Sciatic nerve (tissue), 2 donors: ENCODE measurements at places on chromosomes 1 and 21. TPM values are rescaled to one million over a fixed set of nuclear protein-coding genes. Genes with fewer than 3 reads are reported as not detected.

GRCh38 chr21:28299946-28300345 lies 692.7 kb downstream of the LTN1 start:
- no peak for DNase-seq

GRCh38 chr1:70426154-70427131 lies 15.4 kb downstream of the CTH start:
- DNase-seq, result no peak

DNA sequence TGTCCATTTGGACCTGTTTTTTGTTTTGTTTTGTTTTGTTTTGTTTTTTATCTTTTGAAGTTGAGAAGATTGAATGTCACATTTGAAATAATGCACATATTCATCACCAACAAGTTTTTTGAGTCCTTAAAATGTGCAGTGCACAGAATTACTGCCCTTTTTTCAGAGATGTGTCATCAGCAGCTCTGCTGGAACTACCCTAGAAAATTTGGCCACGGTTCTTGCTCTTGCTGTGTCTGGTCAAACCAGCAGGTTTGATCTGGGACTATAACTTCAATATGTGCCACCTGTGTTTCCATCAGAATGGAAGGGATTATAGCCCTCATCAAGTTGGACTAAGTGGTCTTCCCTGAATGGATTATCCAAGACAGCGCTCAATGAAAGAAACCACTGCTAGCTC lies 24.1 kb upstream of the CNN3 start:
- no peak for DNase-seq

GRCh38 chr1:47870480-47870879 lies 126.7 kb downstream of the TRABD2B start:
- DNase-seq, result no peak

- DNase-seq, result no peak
Measured at GRCh38 chr1:28249866-28250295, 9.4 kb upstream of the SESN2 start.

DNA sequence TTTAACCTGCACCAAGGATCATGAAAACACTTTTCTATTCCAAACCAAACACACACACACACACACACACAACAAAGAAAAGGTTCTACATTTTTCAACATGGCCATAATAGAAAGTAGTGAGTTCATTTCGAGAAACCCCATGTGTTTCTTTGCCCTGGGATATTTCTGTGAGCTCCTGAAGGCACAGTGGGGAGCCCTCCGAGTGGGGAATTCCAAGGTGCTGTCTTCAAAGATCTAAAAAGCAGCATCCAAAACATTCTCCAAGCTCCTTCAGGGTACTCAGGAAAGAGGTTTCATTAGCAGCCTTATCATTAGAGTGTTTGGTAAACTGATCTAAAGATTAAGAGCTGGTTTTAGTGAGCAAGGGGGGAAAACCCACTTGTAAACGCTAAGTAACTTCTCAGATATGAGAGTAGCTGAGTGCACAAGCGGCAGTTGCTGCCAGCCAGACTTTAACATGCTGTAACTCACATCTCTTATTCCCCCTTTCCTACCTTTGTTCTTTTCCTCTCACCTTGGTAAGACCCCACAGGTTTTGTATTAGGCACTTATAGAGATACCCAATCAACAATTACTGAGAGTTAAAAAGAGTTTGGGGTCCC lies 38.3 kb downstream of the ZC3H11B start:
- DNase-seq, result no peak

GRCh38 chr1:93773049-93773838 lies 91.6 kb upstream of the BCAR3 start:
- no peak for DNase-seq

DNA sequence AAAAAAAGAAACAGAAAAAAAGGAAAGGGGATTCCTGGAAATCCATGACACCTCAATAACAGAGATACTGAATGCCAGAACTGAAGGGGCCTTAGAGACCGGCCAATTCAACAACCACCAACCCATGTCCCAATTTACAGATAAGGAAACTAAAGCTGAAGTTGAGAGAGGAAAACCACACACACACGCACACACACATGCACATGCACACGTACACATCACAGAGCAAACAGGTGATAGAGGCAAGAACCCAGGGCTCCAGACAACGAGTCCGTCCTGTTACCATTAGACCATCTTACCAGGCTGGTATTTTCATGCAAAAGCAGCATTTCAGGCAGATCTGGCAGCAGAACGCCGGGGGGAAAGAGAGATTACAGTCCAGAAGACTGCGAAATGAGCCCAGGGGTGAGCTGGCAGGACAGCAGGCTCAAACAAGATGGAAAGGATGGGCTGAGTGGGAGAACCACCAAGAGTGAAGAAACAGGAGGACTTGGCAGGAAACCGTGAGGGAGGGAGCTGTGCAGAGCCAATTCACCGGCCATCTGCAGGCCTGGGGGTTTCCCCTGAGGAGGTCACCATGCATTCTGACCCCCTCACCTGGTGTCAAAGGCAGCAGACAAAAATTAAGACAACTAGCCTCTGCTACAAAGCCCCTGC lies 43.5 kb downstream of the PAFAH2 start:
- DNase-seq, result no peak

- DNase-seq, result no peak
Measured at GRCh38 chr1:246790833-246791232, 66.6 kb downstream of the SCCPDH start.

DNA sequence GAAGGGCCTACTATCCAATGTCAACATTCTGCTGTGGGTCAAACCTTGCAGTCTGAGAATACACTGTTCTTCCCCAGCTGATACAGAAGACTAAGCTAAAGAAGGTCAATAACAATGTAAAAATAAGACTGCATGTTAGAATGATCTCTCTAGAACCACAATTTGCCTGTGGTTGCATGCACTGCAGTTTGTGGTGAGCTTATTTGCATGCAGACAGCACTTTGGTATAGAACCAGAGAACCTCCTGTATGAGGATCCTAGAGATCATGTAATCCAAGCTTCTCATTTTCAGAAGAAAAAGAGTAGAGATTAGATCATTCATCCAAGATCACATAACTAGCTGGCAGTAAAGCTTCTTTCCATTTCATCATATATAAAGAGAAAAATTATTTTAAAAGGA lies 15.8 kb downstream of the SYNJ1 start:
- DNase-seq, result no peak

DNA sequence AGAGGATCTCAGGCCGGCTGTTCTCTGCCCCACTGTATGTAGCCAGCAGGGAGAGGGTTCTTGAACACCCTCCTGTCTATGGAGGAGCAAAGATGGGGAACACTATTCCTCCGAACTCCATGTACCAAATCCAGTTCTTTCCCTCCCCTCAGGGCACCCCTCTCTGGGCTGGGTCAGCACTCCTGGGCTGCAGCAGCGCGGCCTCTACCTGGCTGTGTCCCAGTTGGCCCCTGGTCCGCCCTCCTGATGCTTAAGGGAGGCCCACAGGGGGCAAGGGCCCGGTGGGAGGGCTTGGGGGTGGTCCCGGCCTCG lies 471 bp upstream of the ADPRS start:
- no peak for DNase-seq

DNA sequence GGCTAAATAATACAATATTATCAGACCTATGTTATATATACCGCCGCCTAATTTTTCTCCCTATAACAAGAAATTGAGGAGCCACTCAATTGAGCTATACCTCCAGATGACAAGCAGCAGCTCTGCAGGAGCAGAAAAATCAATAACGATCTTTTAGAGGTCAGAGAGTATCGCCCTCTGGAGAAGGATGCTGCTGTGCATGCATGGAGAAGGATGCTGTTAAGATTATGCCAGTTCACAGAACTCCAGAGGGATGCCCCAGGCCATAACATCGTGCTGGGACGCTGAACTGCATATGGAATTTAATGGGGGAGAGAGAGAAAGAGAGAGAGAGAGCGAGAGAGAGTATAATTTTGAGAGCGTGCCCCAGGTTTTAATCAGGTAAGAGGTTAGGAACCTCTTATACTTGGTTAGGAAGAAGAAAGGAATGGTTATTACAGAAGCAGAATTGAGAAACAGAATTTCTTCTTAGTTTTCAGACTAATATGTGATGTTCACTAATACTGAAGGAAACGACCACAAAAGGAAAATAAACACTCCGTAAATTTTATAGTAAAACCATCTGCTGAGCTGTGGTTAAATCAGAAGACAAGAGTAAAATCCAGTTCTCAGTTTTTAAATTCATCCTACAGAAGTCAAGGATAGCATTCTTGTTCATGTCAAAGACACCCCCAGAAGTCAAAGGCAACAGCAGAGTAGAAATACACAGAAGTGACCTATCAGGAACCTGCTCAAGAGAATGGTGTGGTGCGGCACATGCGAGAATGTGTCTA lies 111.1 kb downstream of the SMYD2 start:
- DNase-seq, result no peak

The MYBPH gene
- total RNA-seq, result not detected

The HEYL gene
- 10.6 TPM for total RNA-seq

The TMOD4 gene
- total RNA-seq, result 0.76 TPM

The KCNJ10 gene
- 23.7 TPM for total RNA-seq

The C1orf210 gene
- total RNA-seq, result not detected
